Stromal cell of bone marrow (primary cell): ENCODE measurements at places on chromosomes 7 and 10.

- DNase-seq, result no peak
Observed at GRCh38 chr10:22444219-22444788, 99.0 kb downstream of the SPAG6 start.

DNA sequence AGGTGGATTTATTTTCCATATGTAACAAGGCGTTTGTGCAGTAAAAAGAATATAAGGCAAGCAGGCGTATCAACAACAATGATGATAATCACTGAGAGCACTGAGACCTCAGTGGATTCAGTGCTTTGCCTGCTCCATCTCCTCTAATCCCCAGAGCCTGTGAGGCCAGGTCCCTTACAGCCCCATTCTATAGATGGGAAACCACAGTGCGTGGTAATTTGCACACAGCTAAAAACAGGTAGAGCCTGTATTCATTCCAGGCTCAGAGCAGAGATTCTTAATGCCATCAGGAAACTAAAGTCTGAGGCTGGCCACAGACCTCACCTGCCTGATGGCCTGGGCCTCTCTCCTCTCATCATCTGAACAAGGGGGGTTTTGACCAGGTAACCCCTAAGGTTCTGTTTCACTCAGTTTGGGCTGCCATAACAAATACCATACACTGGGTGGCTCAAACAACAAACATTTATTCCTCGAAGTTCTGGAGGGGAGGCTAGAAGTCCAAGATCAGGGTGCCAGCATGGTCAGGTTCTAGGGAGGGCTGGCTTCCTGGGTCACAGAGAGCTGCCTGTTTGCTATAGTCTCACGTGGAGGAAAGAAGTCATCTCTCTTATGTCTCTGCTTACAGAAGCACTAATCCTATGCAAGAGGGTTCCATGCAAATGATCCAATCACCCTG lies 10.3 kb upstream of the RASSF4 start:
- no peak for DNase-seq

DNA sequence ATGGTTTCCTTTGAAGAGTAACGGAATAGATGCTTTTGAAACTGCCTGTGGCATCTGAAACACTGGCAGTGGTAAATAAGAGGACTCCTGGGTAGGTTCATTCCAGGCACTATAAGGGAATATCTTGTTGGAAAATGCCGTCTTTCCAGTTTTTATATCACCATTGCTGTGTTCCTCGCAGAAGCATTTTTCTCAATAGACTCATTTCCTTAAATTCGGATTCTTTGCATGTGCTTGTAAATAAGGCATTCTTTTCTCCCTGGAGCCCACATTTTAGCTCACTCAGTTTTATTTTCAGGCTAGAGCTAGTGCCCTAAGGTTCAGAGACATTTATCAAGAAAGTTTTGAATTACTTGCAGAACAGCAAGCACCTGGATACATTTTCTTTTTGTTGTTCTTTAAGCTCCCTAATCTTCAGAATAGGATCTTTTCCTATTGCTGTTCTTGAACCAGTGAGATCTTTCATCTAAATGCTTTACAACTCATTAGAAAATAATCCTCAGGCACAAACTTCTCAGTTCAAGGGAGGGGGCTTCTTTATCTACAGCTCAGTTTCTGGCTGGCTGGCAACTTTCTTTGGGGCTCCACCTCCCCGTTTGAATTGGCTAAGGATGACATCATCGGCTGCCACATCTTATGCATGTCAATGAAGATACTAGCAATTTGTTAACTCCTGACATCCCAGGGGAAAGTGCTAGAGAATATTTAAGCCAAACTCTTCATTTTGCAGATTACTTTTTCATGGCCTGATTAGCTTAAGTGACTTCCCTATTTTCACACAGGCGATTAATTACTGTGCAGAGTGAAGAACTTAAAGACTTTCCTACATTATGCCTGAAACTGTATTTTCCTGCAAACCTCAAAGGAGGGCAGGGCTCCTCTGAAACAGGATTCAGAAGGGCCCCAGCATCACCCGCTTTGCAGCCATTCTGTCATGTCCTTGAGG lies 133.7 kb upstream of the RSU1 start:
- no peak for DNase-seq

- peak; percentile 30 for DNase-seq
Observed at GRCh38 chr7:74174606-74175082, 488 bp downstream of the EIF4H start.

DNA sequence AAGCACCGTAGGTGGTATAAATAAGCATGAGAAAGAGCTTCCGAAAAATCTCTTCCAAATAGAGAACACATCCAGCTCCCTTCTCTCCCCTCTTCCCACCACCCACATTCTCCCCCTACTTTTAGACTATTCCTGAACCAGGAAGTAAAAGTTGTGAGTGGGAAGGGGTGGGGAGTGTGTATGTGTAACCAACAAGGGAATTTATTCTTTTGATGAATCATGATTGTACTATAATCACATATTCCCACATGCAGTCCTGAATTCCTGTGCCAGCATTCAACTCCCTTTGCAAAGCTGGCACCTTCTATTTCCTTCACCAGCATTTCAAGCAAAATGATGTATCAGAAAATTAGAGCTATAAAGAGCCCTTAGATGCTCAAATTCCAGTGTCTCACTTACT lies 230.6 kb upstream of the CHRM2 start:
- DNase-seq, result no peak

DNA sequence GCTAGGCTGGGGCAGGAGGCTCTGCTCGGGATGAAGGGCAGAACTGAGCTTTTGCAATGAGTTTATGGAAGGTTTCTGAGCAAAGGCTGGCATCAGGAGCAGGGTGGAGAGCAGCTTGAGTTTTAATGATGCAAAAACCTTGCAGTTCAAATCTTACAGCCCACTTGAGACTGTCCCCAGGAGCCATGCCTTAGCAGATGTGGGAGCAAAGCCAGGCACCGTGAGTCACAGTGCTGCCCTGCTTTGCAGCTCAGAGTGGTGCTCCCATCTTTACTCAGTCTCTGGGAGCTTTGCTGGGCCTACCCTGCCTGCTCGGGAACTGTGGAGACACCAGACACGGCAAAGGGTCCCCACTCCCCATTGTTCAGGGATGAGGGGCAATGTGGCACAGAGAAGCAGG lies 122.4 kb upstream of the NPS start:
- DNase-seq, result peak; percentile 17
